ENCODE measurements at places on chromosomes 5 and 9.
A peak's percentile ranks its signal among the peaks of the same experiment; 100 is the strongest.

GRCh38 chr5:142671801-142672200, 14.1 kb downstream of the FGF1 start:
- peak; percentile 47 for DNase-seq

DNA sequence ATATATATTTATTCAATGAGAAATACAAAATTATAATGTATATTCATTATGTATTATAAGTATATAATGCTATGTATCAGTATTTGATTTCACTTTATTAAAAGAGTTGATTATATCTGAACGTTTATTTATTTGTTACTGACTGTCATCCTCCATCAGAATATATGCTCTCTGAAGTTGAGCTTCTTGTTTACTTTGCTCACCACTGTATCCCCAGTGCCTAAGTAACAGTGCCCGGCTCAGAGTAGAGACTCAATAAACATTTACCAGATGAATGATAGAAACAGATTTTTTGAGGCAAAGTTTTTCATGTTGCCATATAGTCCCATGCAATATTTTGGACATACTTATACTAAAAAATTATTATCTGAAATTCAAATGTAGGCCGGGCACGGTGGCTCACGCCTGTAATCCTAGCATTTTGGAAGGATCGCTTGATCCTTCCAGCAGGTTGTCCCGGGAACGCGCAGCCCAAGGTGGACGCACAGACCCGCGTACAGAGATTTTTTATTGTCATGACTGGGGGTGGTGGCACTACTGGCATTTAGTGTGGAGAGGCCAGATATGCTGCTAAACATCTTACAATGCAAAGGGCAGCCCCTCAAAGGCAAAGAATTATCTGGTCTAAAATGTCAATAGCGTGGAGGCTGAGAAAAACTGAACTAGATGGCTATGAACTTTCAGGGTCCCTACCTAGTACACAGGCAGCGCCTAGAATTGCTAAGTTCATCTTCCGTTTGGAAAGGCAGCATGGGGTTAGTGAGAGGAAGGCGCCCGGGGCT, 761 bp upstream of the DNAJC25 start:
- DNase-seq: no peak

- DNase-seq: no peak
These were observed 174.8 kb upstream of the FOXD4L5 start for GRCh38 chr9:65459756-65460320.

GRCh38 chr5:76376866-76377230, 26.2 kb upstream of the IQGAP2 start:
- DNase-seq: no peak

GRCh38 chr5:111580956-111581355, 68.6 kb upstream of the STARD4 start:
- DNase-seq: no peak

DNA sequence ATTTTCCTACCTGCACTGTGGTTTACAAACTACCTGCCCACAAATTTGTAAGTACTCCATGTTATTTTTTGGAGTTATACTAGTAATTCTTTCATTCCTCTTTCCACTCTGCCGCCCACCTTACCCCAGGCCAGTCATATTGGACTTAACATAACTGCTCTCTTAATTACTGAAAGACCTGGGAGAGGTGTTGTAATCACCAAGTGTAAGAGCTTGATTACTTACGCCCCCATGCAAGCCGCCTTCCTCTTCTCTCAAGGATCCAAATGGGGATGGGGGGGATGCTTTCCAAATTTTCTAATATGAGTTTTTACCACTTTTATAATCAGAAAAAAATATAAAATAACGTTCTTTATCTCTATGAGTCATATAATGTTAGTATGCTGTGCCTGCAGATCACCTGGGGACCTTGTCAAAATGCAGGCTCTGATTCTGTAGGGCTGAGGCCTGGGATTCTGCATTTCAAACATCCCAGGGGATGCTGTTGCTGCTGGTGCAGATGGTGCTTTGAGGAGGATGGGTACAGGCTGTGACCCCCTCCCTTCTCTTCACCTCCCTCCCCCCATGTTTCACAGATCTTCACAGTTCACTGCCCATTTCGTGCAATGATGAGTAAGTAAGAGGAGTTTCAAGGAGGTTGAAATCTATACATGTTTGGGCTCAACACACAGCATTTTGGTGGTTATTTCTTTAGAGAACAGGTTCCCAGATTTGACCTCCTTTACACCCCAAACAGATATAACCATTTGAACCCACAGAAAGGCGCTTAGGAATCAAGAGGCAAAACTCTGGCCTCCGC, 87.3 kb downstream of the SEC61B start:
- no peak for DNase-seq

- no peak for DNase-seq
These were observed 553.0 kb upstream of the GRAMD2B start for GRCh38 chr5:125870256-125870655.

- DNase-seq: no peak
These were observed 65.0 kb downstream of the ST8SIA4 start for GRCh38 chr5:100838048-100838473.

- DNase-seq: no peak
These were observed 51.2 kb upstream of the ARRDC3 start for GRCh38 chr5:91434348-91434747.

- DNase-seq: no peak
These were observed 141.6 kb upstream of the IL12B start for GRCh38 chr5:159471904-159472303.

GRCh38 chr5:150080696-150081435, 5.5 kb downstream of the CSF1R start:
- no peak for DNase-seq

DNA sequence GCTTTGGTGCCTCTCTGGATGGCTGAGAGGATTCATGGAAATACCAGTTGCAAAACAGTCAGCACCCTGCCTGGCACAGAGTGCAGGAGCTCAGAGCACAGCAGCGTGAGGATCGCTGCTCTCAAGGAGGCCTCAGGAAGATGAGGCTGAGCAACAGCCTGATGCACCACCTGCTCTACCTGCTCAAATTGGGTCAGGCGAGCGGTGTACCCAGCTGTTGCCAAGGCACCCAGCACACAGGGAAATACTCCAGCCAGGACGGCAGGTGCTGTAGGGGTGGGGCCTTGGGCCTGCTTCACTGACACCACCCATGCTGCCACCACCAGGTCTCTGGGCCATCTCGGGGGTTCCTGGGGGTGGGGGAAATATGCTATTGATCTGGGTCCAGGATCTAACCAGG, 4.3 kb downstream of the EEIG1 start:
- DNase-seq: no peak

- DNase-seq: no peak
These were observed 110.2 kb upstream of the COL5A1 start for GRCh38 chr9:134531220-134531970.

DNA sequence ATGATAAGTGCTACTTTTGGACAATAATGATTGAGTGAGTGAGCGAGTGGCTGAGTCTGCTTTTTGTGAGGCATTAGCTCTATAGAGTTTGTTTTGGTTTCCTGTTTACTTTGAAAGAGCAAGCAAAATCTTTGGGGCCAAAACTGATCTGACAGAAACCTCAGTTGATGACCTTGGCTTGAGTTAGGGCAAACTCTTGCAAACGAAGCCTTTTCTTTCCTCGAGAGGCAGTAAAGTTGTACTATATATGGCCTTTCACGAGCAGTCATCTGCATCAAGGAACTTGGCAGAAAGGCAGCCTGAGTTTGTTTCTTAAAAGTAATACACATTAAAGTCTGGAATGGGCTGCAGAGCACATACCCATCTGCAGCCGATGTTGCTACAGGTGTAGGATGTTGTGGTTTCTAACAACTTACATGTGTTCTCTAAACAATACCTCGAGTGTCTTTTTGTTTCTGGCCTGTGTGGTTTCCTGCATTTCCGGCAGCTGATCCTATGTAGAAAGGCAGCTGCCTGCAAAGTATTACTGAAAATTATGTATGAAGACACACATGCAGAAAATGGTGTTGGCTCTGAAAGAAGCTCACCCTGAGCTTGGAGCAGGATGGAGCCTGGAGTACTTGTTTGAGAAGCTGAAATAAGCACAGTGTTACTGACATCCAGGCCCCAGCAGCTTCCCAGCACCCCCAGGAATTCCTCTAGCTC, 60.8 kb downstream of the FOXD1 start:
- DNase-seq: no peak

DNA sequence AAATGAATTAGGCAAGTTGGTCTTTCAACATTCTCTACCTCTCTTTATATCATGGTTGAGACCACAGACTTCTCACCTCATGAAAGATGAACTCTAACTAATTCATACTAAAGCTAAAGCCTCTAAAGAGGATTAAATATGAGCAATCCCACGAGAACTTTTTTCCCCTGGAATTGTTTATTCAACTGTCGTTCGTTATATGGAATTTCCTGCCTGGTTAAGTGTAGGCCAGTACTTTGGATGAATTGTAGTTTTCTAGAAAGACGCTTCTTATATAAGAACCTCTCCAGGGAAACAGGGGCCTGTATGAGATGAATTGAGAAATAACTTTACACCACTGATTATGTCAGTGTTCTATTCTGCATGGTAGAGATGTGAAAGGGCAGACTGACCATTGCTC, 42.9 kb downstream of the PDCD1LG2 start:
- peak; percentile 72 for DNase-seq

DNA sequence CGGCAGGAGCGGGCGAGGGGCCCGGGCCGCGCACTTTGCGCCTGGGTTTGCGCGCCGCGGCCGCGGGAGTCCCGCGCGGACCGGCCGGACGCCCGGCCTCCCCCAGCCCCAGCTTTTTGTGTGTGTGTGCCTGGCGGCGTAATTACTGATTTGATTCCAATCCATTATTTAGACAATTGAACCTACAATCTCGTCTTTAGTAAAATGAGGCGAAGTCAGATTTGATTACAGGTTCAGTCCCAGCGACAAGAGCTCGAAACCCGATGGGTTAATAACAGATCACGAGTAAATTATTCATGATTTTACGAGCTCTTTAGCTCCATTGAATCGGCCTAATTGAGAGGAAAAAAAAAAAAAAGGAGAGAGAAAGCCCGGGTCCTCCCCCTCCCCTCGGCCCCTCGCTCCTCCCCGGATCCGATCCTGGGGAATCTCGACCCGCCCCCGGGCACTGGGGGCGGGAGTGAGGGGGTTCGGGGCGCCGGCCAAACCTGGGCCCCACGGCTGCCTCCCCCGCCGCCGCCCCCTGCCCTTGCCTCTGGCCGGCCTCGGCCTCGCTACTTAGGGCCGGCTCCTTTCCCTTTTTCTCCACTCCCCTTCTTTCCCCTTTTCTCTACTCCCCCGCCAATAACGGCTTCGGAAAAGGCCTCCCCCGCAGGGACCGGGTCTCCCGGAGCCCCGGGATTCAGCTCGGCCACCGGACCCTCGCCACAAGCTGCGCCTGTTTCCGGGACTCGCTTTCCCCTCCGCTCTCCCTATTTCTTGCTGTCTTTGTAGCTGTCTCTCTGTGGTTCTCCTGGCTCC, 6.6 kb downstream of the LHX2 start:
- DNase-seq: no peak

- DNase-seq: no peak
These were observed 29.3 kb downstream of the COL23A1 start for GRCh38 chr5:178560911-178561310.

- DNase-seq: no peak
These were observed 1111.8 kb upstream of the ACO1 start for GRCh38 chr9:31272456-31273295.

All from AG04449 (cell line).